ENCODE measurements at places on chromosomes 7 and 10.

- DNase-seq, result no peak
Observed at GRCh38 chr10:92571649-92572048, 2.2 kb downstream of the IDE start.

- no peak for DNase-seq
Observed at GRCh38 chr10:22599048-22599561, 115.3 kb downstream of the PIP4K2A start.

DNA sequence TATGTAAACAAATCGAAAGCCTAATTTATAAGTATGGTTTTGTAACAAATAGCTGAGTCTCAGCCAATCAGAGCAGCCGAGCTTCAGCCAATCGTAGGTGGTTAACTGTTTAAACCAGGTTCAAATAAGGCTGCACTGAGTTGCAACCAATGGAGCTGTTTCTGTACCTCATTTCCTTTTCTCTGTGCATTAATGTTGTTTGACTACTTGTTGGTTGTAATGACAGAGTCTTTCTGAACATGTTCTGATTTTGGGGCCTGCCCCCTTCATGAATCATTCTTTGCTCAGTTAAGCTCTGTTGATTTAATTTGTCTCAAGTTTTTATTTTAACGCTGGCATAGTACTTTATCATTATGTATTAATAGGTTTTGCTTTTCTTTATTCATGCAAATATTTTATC, 14.6 kb downstream of the OTUD1 start:
- no peak for DNase-seq

DNA sequence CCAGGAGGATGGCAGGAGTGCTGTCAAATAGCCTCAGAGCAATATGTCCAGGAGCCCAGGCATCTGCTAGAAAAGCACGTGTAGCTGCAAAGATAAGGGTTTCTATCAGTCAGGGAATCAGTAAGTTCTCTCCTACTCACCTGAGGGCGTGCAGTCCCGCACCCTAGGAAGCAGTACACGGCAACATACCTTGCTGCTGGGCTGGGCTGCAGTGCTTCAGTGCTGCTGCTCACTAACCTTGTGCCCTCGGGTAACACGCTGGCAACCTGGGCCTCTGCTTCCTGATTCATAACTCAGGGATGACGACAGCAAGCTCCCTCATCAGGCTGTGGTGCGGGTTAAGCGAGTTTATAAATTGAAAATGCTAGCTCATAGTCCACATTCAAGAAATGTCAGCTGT, 29.5 kb upstream of the CCNY start:
- DNase-seq, result peak; percentile 95

DNA sequence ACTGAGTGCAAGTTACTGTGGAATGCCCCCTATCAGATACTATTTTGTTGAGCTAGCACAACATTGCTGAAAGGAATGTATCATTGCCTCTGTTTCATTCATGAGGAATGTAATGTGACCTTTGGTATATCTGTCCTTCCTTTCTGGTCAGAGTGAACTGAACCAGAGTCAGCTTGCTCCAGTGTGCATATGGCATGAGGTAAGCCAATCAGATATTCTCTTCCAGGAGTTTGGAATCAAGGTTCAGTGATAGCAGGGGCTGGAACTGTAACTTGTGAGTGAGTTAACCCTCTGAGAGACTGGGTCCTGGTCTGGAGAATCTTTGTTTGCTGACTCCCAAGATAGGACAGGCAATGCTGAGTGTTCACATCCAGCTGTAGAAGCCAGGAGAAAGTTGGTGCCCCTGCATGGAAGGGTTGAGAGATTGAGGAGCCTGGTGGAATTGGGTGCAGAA, 45.3 kb upstream of the OSBPL3 start:
- peak; percentile 95 for DNase-seq

DNA sequence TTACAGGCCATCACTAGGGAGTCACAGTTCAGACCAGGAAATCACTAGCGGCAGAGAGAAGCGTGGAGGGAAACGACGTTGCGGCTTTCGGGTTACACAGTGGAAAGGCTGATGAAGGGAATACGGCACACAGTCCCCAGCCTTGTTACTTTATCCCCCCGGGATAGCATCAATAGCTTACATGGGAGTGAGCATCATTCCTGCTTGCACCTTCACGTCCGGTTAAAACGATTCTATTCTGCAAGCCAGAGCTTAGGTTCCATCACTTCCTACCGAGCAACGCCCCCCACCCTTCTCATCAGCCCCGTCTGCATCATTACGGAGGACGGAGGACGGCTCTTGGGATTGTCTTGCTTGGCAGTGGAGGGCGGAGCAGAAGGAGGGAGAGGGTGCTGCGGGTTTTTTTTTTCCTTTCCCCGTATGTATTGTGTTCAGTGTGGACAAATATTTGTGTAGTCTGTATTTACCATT, 124.9 kb downstream of the CLEC2L start:
- DNase-seq, result no peak

DNA sequence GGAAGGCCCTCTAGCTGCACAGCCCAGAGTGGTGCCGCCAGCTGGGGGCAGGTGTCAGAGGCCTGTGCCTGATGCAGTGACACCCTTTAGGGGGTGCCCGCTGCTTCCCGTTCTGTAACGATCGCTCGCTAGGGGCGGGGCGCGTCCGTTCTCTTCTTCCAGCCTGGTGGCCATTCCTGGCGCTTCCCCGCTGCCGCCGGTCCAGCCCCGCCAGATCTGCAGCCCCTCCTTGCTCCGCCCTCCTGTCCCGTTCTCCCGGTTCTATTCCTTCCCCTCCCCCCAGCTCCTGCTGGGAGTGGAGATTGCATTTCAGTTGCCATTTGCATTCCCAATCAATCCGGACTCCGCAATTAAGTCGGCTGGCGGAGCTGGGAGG, 39.2 kb downstream of the AGAP3 start:
- DNase-seq, result peak; percentile 50

- DNase-seq, result peak; percentile 13
Observed at GRCh38 chr10:13437026-13437555, 89.0 kb upstream of the SEPHS1 start.

DNA sequence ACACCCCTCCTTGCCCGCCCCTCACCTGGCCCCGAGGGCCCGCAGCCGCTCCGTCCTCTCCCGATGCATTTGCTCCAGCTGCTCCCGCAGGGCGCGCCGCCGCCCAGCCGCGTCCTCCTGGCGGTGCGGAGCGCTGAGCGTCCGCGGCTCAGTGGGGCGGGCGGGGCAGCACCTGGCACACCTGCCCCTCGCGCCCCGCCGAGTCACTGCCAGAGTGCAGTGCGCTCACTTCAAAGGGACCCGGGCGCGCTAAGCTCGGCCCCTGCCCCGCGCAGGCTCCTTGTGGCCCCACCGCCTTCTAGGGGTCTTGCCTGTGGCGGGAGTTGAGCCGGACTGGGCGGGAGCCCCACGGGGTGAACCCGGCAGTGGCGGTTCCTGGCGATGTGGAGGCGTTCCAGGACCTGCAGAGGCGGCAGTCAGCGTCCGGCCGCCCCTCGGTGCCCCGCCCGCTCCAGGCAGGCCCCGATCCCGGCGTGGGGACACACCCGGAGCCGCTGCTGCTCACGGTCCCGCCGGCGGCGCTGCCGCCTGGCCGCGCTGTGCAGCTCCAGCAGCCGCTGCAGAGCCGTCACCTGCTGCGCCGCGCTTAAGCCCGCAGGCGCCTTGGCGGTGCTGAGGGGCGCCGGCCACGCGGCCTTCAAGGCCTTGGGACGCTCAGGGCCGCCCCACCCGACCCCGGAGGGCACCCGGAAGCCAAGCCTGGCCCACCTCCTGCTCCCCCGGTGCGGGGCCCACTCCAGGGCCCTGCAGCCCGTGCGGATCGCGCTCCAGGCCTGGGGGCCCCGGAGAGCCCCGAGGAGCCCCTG, 6.7 kb downstream of the ATP6V1F start:
- peak; percentile 84 for DNase-seq

GRCh38 chr7:22372863-22373262, 15.9 kb upstream of the RAPGEF5 start:
- peak; percentile 41 for DNase-seq

DNA sequence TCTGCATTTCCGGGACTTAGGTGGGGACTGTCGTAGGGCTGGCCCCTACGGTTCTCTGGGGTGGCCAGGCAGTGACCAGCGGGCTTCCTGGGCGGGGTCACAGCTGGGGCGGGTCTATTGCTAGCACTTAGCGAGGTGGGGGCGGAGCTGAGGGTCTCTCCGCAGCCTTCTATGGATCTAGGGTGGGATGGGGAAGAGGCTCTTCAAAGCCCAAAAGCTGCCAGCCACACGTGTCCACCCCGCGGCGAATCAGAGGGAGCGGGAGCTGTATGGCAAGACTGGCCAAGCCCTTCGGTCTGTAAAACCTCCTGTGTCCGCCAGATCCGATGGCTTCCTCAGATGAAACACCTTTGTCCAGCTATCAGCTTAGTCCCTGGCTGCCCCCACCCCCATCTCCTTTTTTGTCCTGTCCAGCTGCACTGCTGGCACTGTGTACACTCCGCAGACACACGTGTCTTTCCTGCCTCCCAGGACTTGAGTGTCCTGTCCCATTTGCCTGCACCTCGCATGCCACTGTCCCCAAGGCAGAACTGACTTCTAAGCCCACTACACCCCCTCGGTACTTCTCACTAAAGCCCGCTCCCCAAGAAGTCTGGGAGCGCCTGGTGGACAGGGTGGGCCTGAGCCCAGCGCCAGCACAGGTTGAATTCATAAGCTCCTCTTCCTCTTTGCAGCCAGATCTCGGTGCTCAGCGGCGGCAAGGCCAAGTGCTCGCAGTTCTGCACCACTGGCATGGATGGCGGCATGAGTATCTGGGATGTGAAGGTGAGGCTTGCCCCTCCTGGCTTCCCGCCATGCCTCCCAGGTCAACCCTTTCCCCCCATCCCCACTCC, 14.8 kb downstream of the PDAP1 start:
- DNase-seq, result no peak

DNA sequence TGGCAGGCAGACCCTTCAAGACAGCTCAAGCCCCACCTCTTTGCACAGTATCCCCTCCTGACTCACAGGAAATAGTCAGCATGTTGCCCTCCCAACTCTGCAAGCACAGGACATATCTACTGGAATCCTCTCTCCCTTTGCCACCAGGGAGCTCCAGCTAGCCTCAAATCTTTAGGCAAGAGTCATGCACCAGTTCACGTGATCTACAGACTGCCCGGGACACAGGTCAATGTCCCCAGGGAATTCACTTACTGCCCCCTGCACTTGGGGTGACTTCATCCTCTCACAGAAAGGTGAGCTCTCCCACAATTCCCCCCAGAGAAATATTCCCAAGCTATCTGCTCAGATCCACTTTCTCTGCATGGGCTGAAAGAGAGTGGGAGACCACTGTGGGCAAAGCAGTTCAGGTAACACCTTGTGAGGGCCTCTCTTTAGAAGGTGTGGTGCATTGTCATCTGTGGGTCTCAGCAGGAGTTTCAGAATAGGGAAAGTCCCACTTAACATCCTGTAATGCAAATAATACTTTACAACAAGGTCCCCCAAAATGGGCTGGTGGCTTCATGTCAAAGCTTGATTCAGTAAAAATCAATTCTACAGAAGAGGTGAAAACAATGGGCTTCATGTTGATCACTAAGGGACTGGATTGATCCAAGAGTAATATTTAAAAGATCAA, 129.9 kb downstream of the NOC3L start:
- no peak for DNase-seq

GRCh38 chr7:29146888-29147609, 712 bp upstream of the CPVL start:
- DNase-seq, result peak; percentile 34

- peak; percentile 66 for DNase-seq
Observed at GRCh38 chr7:102306916-102307677, 20.4 kb downstream of the SH2B2 start.

GRCh38 chr7:20964281-20964918, 177.7 kb upstream of the SP8 start:
- DNase-seq, result no peak

GRCh38 chr7:43697690-43698089, 31.6 kb downstream of the COA1 start:
- no peak for DNase-seq

DNA sequence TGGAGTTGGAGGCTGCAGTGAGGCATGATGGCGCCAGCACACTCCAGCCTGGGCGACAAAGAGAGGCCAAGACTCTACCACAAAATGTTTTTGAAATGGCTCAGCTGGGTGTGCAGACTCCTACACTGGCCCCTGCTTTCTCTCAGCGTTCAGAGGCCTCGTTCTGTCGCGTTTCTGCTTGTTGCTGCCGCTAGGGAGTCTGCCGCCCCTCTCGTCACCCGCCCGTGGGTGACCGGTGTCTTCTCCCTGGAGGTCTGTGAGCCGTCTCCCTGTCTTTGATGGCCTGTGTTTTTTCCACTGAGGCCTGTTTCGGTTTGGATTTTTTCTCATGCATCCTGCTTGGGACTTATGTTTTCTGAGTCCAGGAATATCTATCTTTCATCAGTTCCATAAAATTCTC, 23.6 kb upstream of the UNCX start:
- DNase-seq, result no peak

- peak; percentile 51 for DNase-seq
Observed at GRCh38 chr10:28179006-28179742, 123.7 kb downstream of the MPP7 start.

- DNase-seq, result no peak
Observed at GRCh38 chr10:129609551-129609950, 142.5 kb downstream of the MGMT start.

DNA sequence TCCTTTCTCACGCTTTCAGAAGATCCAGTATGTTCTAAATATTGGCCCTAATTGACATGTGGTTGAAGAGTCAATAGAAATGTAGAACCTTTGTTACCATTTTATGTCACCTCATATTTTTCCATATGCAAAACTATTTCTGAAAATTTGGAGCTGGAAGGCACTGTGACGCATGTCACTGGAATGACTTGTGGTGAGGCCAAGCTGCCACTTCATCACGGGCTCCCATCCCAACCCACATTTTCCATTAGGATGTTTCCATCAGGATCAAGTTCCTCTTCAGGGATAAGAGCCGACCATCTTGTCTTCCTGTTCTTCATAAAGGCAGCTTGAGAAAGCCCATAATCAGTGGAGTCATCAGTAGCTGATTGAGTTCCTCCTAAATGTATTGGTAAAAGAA, 1241.7 kb downstream of the GATA3 start:
- DNase-seq, result no peak

DNA sequence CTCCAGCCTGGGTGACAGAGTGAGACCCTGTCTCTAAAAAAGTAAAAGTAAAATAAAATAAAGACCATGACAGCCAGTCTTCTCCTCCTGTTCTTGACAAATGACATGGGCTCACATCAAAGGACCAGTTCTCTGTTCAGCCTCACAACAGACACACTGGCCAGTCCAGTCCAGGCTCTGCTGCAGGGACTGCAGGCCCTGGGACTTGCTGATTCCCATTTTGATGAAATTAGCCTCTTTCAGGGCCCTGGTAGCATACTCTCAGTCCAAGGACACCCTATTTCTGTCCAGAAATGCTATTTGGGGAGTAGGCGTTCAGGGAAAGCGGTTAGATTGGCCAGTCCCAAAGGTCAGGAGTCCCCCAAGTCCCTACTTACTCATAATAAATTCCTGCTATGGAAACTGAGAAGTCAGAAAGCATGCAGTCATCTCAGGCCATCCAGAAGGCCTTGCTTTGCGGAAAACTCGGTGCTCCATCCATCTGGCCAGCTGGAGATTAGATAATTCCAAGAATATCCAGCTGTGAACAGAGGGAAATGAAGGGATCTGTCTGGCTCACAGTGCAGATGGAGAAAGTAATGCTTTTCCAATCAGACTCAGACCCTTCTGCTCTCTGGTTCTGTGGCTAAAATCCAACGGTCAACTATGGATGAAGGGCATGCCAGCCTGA, 74.4 kb downstream of the RAB11FIP2 start:
- DNase-seq, result no peak

- no peak for DNase-seq
Observed at GRCh38 chr7:30646154-30646553, 36.1 kb downstream of the CRHR2 start.
